CMK (cell line): ENCODE measurements at places on chromosomes 6 and 20.

- peak; percentile 54 for DNase-seq
These were observed 79.5 kb upstream of the MYL9 start for GRCh38 chr20:36461600-36462439.

- DNase-seq = no peak
These were observed 73.9 kb upstream of the MLIP start for GRCh38 chr6:54037277-54037779.

DNA sequence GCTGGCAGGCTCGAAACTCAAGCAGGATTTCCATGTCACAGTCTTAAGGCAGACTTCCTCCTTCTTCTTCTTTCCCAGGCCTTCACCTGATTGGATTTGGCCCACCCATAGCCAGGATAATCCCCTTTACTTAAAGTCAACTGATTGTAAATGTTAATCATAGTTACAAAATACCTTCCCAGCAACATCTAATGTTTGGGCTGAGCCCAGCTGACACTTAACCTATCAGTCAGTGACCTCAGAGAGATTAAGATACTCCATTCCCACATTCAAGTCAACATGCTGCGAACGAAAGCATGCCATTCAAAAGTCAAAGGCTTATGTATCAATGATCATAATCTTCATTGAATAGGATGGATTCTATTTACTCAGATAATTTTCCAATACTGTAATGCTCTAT lies 16.0 kb downstream of the MAP7 start:
- no peak for DNase-seq

GRCh38 chr6:73515204-73515655 lies 5.6 kb downstream of the EEF1A1 start:
- DNase-seq = no peak

GRCh38 chr6:14634072-14634471 lies 516.5 kb downstream of the CD83 start:
- DNase-seq = no peak
